Effector CD4-positive, alpha-beta T cell (primary cell): ENCODE measurements at places on chromosomes 16 and 17.
A peak's percentile ranks its signal among the peaks of the same experiment; 100 is the strongest.

- no peak for DNase-seq
Observed at GRCh38 chr16:59173408-59173831, 439.3 kb upstream of the GOT2 start.

DNA sequence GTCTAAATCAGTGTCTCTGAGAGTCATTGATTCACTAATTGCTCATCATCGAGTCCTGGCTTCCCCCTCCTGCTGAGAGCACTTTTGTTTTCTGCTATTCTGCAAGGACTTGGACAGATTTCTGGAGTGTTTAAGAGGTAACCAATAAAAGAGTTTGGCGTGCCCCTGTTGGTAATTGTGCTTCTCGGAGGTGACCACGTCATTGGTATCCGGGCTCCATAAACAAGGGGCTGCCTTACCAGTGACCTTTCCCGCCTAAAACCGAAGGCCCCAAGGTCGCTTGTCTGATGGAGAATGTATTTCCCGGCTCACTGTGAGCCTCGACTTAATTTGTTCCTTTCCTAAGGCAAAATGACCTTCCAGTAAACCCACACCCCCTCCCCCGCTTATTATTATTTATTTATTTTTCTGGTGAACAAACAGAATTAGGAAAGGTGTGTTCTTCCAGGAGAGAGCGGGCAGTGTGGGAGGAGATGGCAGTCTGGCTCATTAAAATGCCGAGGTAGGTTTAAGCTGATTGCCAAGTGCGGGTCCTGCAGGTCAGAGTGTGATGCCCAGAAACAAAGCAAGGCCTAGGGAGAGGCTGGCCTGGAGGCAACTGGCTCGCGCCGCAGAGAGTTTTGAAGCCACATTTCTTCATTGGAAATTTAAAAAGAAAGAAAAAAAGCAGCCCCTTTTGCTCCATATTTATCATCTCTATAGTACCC, 30.2 kb downstream of the MSI2 start:
- no peak for DNase-seq

DNA sequence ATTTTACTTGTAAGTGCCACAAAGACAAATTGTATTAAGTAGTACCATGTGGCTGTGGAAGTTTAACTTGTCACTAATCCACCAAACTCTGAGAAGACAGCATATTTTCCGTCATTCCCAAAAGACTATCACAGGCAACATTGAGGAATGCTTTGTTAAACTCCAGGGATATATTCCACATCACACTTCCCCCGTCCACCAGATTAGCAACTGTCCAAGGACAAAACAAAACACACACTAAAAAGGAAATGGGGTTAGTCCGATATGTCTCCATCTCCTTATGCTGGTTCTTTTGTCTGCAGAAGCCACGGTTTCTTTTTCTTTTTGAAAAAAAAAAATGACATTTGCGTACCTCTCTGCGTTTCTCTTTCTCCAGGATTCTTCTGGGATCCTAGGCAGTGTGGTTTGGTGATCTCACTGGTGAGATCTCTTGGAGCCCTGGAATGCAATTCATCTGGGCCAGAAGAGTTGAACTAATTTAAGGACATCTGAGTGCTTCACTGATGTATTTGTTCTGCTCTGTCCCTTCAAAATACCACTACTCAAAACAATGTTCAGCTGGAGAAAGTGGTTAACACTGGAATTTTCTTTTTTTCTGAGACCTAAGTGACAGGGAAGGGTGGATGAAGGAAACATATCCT, 40.6 kb downstream of the PRKCB start:
- DNase-seq = no peak

DNA sequence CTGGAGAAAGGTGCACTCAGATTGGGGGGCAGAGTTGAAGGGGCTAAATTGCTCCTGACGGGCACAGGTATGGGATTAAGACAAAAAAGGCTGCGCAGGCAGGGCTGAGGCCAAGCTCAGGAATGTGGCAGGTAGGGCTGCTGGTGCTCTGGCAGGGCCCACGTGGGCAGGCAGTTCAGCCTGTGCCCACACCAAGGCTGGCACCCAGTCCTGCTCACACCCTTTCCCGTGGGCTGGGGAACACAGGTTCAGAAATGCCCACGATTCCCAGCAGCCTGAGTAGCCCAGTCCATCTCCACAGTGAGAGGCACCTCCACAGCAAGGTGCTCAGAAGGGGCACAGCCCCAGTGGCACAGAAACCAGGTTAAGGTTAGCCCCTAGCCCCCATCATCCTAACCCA, 4.4 kb downstream of the HDAC5 start:
- no peak for DNase-seq

GRCh38 chr17:78746263-78746948, 35.7 kb downstream of the CYTH1 start:
- DNase-seq = no peak

DNA sequence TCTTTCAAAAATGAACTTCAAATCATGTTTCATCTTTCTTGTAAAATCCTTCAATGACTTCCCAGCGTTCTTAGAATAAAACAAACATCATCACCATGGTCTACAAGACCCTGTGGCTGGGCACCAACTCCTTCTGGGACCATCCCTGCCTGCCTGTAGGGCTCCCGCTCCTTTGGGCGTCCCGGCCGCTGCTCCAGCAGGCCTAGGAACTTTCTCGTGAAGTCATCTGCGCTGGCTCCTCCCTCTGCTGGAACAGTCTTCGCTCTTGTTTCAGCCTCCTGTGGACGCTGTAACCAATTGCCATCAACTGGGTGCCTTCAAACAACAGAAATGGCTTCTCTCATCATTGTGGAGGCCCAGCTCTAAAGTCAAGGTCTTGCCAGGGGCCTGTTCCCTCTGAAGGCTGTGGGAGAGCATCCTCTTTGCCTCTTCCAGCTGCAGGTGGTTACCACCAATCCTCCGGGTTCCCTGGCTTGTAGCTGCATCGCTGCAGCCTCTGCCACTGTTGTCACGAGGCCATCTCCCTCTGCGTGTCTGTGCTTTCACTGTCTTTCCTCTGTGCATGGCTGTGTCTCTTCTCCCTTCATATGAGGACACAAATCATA, 185.5 kb upstream of the SDK2 start:
- DNase-seq = no peak

DNA sequence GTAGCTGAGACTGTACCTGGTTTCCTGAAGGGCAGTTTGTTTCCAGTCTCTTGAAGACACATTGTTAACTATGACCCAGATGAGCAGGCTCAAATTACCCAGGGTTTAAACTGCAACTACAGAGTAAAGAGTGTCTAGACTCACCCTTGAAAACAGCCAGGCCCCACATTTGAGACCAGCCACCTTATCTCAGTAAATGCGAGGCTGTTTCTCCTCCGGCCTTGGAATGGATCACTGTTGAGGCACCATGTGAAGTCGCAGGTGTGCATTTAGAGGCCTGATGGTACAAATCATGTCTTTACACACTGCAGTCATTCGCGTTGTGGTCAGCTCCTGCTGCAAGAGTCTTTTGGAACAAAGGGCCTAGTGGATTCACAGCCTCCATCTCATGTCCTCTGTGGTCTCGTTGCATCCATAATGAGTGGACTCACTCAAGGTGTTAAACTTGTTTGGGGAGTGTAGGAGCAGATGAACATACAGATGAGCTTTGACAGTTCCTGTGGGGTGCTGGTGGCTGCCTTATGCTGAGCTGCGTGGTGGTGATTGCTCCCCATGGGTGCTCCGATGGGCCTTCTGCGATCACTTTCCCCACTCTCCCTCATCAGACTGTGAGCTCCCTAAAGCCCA, 18.5 kb upstream of the N4BP1 start:
- DNase-seq = no peak

GRCh38 chr16:50407351-50407750, 38.6 kb upstream of the BRD7 start:
- no peak for DNase-seq

- DNase-seq = no peak
Observed at GRCh38 chr16:84059111-84059510, 16.5 kb upstream of the SLC38A8 start.

DNA sequence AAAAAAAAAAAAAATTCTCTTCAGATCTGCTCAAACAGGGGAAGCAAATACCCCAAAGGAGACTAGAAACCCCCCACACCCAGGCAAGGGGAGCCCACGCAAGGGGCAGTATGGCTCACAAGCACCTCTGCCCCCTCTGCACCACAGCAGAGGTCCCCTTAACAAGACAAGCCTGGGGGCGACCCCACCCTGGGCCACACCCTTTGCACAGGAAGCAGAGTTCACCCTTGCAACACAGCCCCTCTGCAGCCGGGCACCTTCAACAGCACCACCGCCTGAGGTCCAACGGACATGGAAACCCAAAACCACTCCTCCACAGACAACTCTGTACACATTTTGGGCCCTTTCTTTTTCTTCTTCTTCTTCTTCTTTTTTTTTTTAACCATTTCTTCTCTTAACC, 12.8 kb downstream of the AXIN1 start:
- DNase-seq = no peak

DNA sequence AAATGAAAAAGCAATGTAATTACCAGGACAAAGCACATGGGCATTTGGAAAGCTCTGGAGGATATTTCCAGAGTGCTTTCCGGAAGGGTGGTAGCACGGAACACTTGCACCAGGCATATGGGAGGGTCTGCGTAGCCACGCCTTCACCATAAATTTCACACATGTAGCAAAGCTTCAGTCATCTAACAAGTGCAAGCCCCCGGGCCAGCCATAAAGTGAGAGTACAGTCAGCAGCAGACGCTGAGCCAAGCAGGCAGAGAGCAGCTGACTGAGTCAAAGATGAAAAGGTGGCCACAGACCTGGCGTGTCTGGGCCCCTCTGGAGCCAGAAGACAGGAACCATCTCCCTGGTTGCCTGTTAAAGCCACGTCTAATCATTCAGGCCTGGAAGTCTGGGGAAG, 130.6 kb downstream of the SEC14L1 start:
- DNase-seq = no peak

DNA sequence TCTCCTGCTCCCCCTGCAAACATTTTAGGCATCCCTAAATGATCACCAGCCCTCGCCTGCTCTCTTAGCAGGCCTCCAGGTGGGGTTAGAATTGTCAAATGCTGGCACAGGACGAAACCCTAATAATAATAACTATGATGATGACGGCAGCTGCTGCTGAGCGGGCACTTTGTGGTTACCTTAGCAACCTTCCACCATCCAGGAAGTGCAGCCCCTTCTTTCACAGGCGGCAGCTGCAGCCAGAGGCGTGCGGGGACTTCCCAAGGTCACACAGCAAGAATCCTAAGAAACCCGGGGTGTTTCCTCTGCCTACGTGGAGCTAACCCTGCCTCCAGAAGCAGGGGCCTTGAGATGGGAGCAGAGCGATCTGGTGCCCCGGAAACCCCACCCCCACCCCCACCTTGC, 22.4 kb upstream of the EIF1 start:
- DNase-seq = peak; percentile 71

GRCh38 chr17:17206124-17206912, at the start of gene PLD6:
Gene PLD6, minus strand, starts transcription at chr17:17206333. Its CDS starts 47 bp downstream, at chr17:17206286.
- DNase-seq = peak; percentile 86

DNA sequence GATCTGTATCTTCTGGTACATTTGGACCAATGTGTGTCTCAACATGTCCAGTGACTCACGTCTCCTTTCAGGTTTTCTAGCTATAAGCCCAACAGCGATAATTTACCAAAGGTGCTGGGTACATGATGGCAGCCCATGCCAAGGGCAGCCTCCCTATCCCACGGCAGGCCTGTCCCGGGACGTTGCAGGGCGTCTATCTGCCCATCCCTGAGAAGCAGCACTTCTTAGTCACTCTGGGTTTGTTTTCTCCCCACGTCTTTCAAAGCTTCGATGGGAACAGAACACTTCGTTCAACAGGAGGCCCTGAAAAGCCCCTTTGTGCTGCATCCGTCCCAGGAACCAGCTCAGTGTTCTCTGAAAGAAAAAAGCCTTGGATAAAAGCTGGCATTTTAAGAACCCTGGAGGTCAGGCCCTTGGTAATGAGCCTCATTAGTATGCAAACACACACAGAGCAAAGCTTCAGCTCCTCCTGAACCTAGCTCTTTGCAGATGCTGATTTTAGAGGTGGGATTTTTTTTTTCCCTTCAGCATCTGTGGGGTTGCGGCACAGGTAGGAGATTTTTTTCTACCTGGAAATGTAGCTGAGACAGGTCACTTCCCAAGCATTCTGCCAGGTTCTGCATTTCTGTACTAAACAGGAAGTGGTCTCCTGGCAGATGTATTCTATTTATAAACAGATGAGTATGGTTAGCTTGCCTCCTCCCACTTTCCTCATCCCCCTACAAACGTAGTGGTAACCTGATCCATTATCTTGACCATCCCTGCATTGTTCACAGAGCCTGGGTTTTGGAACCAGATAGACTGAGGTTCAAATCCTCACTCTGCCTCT, 17.5 kb upstream of the MT4 start:
- DNase-seq = no peak

GRCh38 chr16:83312718-83313245, 495.0 kb upstream of the HSBP1 start:
- no peak for DNase-seq

DNA sequence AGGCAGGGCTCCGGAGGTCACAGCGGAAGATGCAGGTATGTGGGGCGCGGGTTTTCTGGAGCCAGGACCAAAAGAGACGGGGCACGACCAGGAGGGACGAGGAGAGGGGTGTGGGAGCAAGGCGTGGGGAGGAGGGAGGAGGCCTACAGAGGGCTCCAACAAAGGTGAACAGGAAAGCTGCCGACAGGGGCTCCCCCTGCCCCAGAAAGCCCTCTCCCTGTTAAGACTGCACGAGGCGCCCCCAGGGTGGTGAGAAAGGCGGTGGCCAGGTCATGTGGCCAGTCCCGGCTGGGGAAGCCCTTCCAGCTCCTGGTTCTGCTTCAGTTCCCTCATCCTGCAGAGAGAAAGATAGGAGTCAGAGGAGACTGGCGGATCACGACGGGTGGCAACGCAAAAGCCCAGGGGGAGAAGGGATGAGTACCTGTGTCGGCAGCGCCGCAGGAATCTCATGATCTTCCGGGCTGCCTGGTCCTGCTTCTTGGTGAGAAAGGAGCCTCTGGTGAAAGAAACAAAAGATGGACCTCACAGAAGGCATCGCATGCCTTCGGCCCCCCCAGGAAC, 949 bp upstream of the SPAG7 start:
- DNase-seq = no peak

DNA sequence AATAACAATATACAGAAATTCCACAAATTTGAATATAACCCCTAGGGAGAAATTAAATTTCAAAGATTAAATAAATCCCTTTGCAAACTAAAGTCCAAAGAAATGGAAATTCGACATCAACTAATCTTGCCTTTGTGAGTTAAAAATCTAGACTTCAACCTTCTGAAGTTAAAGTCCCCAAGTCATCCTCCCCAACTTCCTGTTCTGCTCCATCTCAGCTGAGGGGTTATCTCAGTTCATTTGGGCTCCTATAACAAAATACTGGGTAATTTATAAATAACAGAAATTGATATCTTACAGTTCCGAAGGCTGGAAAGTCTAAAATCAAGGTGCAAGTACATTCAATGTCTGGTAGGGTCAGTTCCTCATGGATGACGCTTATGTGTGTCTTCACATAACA, 22.8 kb upstream of the KDM6B start:
- DNase-seq = no peak

- DNase-seq = peak; percentile 82
Observed at GRCh38 chr17:67475161-67475937, 98.3 kb downstream of the PITPNC1 start.

DNA sequence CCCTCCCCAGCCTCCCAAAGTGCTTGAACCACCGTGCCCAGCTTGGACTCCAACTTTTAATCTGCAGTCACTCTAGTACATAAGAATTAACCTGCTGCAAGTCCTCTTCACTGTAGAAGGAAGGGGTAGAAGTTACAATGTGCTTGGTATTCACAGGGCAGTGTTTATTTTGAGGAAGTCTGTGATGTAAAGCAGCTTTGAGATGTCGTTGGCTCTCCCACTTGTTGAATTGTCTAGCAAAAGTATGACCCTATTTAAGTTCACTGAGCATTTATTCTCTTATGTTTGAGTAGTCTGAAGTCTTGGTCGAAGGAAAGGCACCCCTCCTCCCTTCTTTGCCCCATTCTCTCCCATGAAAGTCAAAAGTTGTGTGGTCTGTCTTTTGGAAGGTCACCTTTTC, 28.2 kb downstream of the SF3B3 start:
- no peak for DNase-seq
